ENCODE measurements at places on chromosomes 7 and 10. TPM values are rescaled to one million over a fixed set of nuclear protein-coding genes. Genes with fewer than 3 reads are reported as not detected.

- no peak for DNase-seq
These were observed 243.2 kb downstream of the CRPPA start for GRCh38 chr7:16178092-16178491.

- no peak for DNase-seq
These were observed 428.5 kb upstream of the MGMT start for GRCh38 chr10:129038522-129038921.

- DNase-seq: peak; percentile 49
These were observed 3.7 kb downstream of the CFAP46 start for GRCh38 chr10:132938472-132939339.

DNA sequence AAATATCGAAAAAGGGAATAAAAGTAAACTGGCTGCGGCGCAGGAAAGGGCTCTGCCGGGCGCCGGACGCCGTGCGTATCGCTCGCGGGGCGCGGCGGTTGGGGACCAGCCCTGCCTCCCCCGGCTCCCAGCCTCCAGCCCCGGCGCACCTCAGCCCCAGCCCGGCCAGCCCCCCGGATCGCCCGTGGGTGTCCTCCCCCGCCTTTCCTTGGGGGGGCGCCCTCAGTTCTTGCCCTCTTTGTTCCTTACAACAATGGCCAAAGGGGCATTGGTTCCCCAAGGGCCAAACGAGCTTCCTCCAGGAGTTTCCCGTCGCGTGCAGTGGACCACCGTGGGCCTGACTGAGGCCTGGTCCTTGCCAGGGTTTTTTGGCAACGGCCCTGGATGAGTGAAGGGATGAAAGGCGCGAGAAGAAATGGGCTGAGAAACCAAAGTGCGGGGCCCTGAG lies 1.2 kb downstream of the MACROH2A2 start:
- DNase-seq: peak; percentile 41

GRCh38 chr7:78675511-78675910 lies 778.0 kb downstream of the MAGI2 start:
- no peak for DNase-seq

DNA sequence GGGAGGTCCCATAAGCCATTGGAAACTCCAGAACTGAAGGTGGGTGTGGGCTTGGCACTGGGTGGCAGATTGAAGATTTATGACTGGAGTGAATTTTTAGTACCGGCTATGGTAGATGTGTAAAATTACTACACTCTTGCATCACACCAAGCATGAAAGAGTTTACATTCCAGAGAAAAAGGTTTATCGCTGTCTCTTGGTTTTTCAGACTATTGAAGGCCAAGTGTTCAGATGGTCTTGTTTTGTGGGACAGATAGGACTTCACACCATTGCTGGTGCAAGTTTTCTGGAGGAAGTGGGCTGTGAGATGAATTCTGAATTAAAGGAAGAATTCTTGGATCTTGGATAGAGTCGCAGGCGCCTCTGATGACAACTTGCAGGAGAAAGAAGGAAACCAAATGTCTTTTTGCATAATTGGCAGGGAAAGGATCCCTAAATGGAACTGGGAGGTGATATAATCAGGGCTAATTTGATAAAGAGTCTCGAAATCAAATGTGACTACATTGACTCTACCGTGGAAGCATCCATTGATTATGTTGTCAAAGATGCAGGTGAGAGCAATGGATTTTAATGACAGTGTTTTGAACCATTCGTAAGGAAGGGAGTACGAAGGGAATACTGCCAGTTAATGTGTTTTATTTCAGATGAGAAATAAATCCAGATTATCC lies 14.2 kb upstream of the NMT2 start:
- no peak for DNase-seq

GRCh38 chr7:128135515-128136214 lies 104.4 kb upstream of the LRRC4 start:
- peak; percentile 78 for DNase-seq

DNA sequence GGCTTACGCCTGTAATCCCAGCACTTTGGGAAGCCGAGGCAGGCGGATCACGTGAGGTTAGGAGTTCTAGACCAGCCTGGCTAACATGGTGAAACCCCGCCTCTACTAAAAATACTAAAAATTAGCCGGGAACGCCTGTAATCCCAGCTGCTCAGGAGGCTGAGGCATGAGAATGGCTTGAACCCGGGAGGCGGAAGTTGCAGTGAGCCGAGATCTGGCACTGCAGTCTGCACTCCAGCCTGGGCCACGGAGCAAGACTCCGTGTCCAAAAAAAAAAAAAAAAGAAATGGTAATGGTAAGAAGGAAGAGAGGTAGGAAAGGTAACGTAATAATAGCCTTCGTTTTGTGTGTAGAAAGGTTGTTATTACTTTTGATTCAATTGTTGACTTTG lies 1.2 kb downstream of the HSPA14 start:
- peak; percentile 22 for DNase-seq

PTPN20 gene
- 1.3 TPM for total RNA-seq

FIS1 gene
- 84.3 TPM for total RNA-seq

MKI67 gene
- 266 TPM for total RNA-seq
